Stimulated activated CD8-positive, alpha-beta memory T cell treated with anti-CD3 and anti-CD28 coated beads, Interleukin-4, amount 100 ng/mL, for 1 hour (primary cell): ENCODE measurements at places on chromosomes 3 and 15.

DNA sequence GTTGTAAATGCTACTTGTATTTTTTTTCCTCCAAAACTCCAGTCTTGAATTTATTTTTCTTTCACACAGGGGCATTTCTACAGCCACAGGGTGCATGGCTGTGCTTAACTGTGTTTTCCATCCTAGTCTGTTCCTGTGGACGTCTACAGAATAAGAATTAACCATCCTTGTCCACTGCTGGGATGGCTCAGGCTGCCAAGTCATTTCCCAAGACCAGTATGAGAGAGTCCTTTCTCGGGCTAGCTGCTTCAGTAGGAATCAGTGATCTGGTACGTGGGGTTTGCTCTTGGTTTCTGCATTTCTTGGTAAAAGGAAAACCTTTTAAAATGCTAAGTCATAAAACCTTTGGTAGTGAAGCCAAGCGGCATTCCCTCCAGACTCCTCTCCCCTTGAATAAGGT is 29.8 kb downstream of the CHDH start:
- DNase-seq, result no peak

GRCh38 chr3:192851821-192852372 is 65.8 kb downstream of the MB21D2 start:
- no peak for DNase-seq

GRCh38 chr3:46546896-46547440 is 19.1 kb downstream of the LRRC2 start:
- DNase-seq, result no peak

- no peak for DNase-seq
These were observed 164.6 kb downstream of the GMNC start for GRCh38 chr3:190697901-190698300.

- DNase-seq, result no peak
These were observed 63.4 kb downstream of the CACNA2D3 start for GRCh38 chr3:54185740-54186139.

- DNase-seq, result no peak
These were observed 160.0 kb downstream of the TBL1XR1 start for GRCh38 chr3:177037241-177037640.

GRCh38 chr15:74399100-74399499 is 31.7 kb upstream of the CYP11A1 start:
- no peak for DNase-seq

DNA sequence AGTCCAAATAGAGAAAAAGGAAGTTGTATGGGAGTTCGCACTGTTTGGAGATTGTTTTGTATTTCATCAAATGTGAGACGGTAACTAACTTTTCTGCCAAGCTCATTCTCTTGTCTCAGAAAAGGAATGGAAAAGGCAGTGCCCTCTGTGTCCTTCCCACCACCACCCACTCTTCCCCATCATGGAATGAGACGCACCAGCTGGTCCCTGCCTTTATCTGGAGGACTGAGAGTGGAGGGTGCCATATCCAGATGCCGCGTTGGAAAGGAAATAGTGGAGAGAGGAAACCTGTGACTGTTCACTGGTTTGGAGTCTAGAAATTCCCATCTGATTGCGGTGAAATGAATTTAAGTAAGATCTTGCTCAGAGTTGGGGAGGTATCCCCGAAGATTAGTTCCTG is 3.7 kb upstream of the CCK start:
- DNase-seq, result no peak

- DNase-seq, result no peak
These were observed 80.5 kb upstream of the OSBPL11 start for GRCh38 chr3:125675791-125676190.

DNA sequence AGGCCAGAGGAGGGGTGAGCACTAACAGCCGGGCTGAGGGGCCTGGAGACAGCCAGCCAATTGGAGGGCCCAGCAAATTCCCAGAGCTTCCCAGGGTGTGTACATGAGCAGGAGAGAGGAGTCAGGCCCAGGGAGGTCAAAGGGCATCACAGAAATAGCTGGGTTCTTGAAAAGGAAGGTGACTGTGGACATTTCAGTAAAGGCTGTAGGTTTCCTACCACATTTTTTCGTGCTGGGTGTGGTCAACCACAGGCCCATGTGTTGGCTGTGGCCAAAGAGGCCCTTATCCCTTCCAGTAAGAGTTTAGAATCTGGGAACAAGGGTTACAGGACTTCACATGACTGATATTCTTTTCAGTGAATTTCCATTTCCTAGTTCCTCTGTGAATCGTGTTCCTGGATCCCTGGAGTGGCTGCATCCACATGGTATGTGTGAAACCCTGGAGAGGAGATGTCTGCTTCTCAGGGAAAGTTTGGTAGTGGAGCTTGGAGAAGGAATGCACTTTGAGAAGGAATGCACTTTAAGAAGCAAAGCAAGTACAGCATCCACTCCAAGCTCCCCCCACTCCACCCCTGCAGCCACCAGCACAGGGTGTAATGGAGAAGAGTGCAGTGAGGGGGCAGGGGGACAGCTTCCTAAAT is 73.2 kb upstream of the HEG1 start:
- no peak for DNase-seq

GRCh38 chr3:29080967-29081366 is 199.9 kb upstream of the RBMS3 start:
- DNase-seq, result no peak

GRCh38 chr3:113952921-113953320 is 5.1 kb downstream of the ZDHHC23 start:
- DNase-seq, result no peak

DNA sequence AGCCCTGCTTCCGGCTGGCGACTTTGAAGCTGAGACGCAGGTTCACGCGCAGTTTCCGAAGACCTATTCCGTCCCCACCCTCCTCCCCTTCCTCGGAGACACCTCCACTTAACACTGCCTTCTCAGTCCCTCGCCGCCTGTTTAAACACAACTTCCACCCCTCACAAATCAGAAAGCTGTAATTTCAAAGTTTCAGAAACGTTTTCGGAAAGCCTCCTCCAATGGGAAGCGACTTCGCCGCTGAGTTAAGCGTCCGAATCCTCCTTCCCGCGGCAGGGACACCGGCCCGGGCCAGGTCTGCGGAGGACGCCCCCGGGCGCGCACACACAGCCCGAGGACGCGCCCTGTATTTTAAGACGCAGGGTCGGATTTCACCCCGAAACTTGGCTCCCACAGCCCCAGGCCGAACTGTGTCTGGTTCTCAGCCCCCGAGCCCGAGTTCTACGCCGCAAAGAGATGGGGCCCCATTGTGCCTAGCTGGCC is 559 bp upstream of the LRRN1 start:
- peak; percentile 9 for DNase-seq

GRCh38 chr3:72520690-72521308 is 327.4 kb downstream of the SHQ1 start:
- no peak for DNase-seq

DNA sequence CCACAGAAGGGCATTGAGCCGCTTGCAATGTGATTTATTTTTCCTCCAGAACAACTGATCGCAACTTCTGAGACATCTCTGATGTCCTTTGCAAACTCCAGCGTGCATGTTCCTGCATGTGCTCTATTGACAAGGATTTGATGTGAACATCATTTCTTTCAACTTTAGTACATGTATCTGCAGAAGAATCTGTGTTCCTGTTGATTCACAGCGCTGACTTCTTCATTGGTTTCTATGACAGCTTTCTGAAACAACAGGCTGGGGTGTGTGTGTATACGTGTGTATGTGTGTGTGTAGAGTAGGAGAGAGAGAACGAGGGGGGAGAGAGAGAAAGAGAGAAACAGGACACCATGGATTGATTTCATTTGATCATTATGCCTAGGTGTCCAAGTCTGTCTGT is 56.7 kb upstream of the CMTM8 start:
- DNase-seq, result no peak

DNA sequence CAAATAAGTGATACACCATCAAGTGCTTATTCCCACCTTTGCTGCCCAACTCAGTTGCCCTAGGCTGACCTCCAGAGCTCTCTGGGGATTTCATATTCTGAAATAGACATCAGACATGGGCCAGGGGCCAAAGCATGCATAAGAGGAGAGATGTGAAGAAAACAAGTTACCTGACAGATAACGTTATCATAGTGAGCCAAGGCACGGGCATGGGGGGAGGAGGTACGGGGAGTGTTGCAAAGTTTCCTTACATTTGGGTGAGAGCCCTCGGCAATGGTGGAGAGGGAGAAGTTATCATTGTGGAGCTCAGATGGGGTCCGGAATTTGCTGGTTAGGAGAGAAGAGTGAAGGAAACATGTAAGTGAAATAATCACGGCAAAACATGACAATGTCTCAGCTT is 9.8 kb downstream of the CSPG5 start:
- DNase-seq, result no peak

- DNase-seq, result no peak
These were observed 38.0 kb downstream of the TMEM41A start for GRCh38 chr3:185460719-185461350.

- DNase-seq, result no peak
These were observed 116.7 kb downstream of the DLG1 start for GRCh38 chr3:197181741-197182140.

GRCh38 chr3:40780925-40781406 is 256.2 kb downstream of the ZNF621 start:
- DNase-seq, result no peak

DNA sequence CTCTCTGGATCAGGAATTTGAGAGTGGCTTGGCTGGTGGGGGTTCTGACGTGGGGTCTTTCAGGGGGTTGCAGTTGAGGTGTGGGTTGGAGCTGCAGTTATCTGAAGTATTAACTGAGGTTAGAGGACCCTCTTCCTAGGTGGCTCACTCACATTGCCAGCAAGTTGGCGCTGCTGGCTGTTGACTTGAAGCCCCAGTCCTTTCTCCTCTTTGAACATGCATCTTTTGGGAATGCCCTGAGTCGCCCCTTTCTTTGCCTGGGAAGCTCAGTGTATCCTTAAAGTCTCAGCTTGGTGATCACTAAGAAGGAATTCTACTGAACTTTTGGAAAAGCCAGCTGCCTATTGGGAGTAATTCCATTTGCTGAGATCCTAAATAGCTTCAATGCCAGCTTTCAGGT is 13.0 kb upstream of the AMOTL2 start:
- DNase-seq, result no peak

DNA sequence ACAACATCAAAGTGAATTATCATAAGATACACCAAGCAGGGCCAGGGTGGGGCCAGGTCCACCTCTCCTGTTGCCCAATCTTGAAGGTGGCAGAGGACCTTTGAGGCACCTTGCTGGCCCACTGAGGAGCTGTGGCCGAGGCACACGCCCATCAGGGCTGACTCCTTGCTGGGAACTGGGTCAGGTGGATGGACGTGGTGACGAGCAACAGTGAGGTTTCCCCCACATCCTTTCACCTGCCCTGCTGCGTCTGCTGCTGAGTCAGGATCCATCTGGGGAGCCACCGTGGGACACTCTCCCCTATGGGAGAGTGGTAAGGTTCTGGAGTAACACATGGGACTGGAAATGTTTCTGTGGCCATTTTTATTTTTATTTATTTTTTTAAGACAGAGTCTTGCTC is 17.3 kb upstream of the FURIN start:
- DNase-seq, result no peak
